Fibroblast of the conjunctiva (primary cell): ENCODE measurements at places on chromosomes 2 and 18.

- no peak for DNase-seq
These were observed 532.4 kb downstream of the ZNF804A start for GRCh38 chr2:185130685-185131084.

DNA sequence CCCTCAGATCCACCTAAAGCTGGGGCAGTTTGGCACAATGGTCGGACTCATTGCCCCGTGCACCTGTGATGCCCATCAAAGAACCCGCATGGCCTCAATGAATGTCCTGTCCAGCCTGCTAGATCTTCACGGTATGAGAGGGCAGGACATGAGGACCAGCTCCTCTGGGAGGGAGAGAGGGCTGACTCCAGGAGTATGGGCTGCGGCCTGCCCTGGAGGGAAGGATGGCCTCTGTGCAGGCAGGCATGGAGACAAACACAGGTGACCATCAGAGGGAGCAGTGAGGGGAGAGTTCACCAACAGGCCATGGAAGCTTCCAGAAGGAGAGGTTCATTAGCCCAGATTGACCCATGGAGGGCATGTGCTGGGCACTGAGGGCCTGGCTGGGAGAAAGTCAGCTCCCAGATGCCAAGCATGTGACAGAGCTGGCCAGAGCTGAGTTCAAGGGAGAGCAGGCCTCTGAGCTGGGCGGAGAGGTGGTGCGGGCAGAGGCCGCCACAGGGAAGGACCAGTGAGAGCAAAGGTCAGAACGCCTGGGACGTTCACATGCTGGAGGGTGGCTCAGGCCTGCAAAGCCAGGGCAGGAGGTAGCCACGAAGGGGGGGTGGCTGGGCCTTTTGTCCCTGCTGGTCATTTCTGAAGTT is 36.2 kb downstream of the HJURP start:
- DNase-seq, result no peak

- DNase-seq, result no peak
These were observed 17.6 kb downstream of the PMAIP1 start for GRCh38 chr18:59917422-59917821.

GRCh38 chr2:127593228-127594115 is 52.5 kb upstream of the GPR17 start:
- DNase-seq, result no peak

DNA sequence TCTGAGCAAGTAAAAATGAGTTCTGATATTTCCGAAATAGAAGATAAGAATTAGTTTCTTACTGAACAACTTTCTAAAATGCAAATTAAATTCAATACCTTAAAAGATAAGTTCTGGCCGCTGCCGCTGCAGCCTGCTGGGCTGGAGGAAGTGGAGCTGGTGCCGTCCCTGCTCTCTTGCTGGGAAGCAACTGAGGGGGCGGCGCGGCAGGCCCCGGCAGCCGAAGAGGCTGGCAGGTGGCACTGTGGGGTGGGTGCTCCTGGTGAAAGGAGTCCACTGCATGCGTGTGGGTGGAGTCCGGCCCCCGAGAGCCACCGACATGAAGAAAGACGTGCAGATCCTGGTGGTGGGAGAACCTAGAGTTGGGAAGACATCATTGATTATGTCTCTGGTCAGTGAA is 89.5 kb upstream of the ZNF519 start:
- DNase-seq, result no peak

- DNase-seq, result no peak
These were observed 6.8 kb upstream of the LAMA3 start for GRCh38 chr18:23682472-23682871.

DNA sequence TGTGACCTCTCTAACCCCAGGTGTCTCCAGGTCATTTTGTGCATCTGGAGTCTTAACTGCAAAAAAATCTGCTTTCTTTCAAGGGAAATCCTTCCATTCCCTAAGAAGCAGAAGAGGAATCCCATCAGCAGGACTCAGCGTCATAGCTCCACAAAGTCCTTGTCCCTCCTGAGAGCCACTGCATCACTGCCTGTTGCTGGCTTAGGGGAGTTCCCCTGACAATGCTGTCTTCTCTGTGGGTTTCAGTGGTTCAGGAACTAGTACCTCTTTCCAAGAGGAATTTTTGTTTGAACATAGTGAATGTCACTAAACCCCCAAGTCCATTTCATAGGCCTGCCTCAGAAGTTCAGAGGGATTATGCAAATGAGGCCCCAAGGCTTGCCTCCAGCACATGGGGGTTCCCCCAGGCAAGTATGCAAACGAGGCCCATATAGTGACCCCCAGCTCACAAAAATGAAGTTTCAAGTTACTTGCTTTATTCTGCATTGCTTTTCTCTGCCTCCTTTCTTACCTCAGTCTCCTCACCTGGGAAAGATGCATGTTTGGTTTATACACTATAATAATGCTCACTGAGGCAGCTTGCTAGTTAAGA is 513.9 kb upstream of the MEX3C start:
- no peak for DNase-seq

- DNase-seq, result no peak
These were observed 5.7 kb downstream of the RHOB start for GRCh38 chr2:20452551-20452950.

DNA sequence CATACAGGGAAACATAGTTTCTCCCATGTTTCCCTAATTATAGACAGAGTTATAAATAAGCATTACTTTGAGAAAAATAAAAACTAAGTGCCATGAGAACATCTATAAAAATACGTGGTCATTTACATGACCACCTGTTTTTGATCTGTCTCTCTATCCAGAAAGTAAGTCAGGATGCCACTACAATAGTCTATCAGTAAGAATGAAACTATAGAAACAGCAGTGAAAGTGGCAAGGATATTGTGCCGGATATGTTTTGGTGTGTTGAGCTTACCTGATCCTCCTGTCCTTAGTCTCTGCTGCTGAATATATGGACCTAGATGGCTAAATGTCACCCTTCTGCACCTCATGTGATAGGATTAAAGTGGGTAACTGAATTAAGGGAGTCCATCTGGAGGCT is 512.4 kb downstream of the LRP1B start:
- DNase-seq, result no peak

- no peak for DNase-seq
These were observed 164.8 kb upstream of the STK17B start for GRCh38 chr2:196336207-196336606.

- DNase-seq, result no peak
These were observed 167.4 kb downstream of the SPAG16 start for GRCh38 chr2:213451542-213452239.

GRCh38 chr2:88813612-88814011 is 122.1 kb downstream of the RPIA start:
- DNase-seq, result no peak

- no peak for DNase-seq
These were observed 14.3 kb upstream of the ITPRID2 start for GRCh38 chr2:181877181-181877664.

GRCh38 chr2:208783184-208783583 is 376.6 kb downstream of the PTH2R start:
- DNase-seq, result no peak

DNA sequence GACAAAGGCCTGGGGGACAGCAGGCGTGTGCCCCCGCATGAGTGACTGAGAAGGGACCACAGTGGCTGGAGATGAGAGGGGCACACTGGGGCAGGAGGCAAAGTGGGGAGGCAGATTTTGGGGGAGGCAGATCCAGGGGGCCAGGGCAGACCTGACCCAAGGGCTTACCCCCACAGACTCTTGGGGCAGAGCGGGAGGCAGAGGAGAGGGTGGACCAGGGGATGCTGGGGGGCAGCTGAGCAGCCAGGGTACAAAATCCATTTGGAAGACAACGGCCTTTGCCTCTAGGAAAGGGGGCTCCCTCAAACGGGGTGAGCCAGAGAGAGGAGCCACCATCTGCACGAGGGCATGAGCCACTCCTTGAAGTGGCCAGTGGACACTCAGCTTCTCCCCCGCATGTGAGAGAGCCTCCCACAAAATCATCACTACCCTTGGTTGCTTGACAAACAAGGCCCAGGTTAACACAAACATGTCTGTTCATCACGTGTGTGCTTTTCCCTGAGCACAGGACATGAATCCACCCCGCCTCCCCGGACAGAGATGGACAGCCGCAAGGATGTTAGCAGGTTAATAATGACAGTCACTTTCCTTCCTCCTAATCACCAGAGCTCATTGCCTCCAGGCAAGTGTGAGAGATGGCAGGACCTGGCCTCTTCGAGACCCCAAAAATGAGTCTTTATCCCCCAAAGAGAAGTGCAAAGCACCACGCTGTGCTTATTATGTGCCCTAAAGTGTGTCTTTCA is 72.0 kb upstream of the RAB6C start:
- DNase-seq, result no peak

- DNase-seq, result peak; percentile 82
These were observed 11.0 kb upstream of the ZNF24 start for GRCh38 chr18:35355140-35355618.

GRCh38 chr2:2464094-2464493 is 133.0 kb upstream of the MYT1L start:
- no peak for DNase-seq

DNA sequence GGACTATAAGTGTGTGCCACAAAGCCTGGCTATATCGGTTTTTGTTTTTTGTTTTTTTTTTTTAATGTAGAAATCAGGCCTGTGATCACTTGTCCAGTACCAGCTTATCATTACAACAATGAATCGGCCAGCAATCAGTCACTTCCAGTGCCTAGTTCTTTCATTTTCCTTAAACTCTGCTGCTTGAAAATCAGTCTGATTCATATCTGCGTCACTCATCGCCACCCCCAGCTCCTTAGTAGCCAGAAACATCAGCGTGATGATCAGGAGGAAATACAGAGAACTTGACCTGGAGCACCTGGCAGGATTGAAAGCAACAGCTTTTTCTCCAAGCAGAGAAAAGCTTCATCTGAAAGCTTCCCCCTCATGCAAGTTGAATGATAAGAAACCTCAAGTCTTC is 75.4 kb downstream of the SPTBN1 start:
- no peak for DNase-seq

GRCh38 chr2:57796527-57796926 is 250.1 kb upstream of the VRK2 start:
- no peak for DNase-seq

DNA sequence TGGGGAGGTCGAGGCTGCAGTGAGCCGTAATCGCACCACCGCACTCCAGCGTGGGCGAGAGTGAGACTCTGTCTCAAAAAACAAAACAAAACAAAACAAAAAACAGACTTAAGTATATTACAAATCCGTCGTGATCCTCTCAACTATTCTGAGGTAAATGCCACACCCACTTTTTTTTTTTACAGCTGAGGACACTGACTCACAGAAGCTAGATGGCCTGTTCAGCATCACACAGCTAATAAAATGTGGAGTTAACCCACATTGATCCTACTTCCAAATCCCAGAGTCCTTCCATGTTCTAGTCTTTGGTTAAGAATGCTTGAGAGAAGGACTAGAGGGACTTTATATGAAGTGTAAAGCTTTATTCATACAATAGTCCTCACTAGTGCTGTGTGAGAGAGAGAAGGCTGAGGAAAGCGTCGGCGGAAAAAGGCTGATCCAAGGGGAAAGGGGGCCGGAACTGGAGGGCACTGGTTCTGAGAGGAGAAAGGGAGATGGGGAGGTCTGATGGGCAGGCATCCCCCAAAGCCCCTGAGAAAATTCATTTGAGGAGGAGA is 627 bp downstream of the RNF25 start:
- no peak for DNase-seq

- DNase-seq, result no peak
These were observed 18.2 kb downstream of the MPHOSPH10 start for GRCh38 chr2:71148506-71149063.

- DNase-seq, result no peak
These were observed 251.8 kb upstream of the NETO1 start for GRCh38 chr18:73119574-73119973.
